ENCODE measurements at places on chromosomes 5 and 9. TPM values are rescaled to one million over a fixed set of nuclear protein-coding genes. Genes with fewer than 3 reads are reported as not detected.

GRCh38 chr9:90916147-90916734 is 114.6 kb downstream of the SYK start:
- H3K4me1 ChIP-seq = no peaks in the 10 kb centered on the region
- no peaks in the 10 kb centered on the region for H3K36me3 ChIP-seq
- H3K27me3 ChIP-seq = no peaks in the 10 kb centered on the region
- DNase-seq = no peak

MARCHF11 gene
- total RNA-seq = 1.2 TPM

- peak overlapping the region; percentile 77 for H3K27ac ChIP-seq
- H3K4me3 ChIP-seq = peak overlapping the region; percentile 4
- H3K36me3 ChIP-seq = no peaks in the 10 kb centered on the region
- DNase-seq = no peak
These were observed 29.0 kb upstream of the BOD1 start for GRCh38 chr5:173645437-173645807.

DNA sequence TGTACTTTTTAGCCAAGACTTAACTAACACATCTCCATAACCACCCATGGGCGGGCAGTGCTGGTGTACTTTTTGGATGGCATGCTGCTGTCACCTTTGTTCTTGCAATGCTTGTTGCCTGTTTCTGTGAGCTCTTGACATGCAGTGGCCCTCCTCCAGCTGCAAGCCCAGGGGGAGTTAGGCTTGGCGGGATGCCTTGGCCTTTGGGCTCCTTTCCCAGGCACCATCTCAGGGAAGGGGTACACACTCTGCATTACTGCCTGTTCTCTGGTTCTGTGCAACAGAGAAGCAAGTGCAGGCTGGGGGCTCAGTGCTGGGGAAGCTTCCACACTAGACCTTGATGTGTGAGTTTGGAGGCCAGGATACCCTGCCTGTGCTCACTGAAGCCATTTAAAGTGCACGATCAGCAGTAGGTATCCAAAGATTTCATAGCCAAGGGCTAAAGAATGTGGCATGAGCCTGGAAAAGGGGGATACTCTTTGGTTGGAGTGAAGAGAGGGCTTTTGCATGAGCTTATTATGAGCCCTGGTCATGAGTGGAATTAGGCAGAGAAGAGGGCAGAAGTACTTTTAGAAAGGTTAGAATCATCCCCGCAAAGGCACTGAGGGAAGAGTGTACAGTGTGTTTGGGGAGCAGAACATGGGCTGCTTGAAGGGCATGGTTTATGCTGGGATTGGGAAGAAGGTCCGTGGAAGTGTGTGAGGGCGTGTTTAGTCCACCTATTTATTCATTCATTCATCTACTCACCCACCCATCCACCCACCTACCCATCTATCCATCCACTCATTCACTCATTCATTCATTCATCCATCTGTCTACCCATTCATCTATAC is 22.5 kb downstream of the PSAT1 start:
- H3K36me3 ChIP-seq = peaks cover 58% of the 10 kb centered on the region
- no peak for DNase-seq
- no peak overlapping the region for H3K27ac ChIP-seq
- no peak overlapping the region for H3K4me3 ChIP-seq
- no peaks in the 10 kb centered on the region for H3K27me3 ChIP-seq

DNA sequence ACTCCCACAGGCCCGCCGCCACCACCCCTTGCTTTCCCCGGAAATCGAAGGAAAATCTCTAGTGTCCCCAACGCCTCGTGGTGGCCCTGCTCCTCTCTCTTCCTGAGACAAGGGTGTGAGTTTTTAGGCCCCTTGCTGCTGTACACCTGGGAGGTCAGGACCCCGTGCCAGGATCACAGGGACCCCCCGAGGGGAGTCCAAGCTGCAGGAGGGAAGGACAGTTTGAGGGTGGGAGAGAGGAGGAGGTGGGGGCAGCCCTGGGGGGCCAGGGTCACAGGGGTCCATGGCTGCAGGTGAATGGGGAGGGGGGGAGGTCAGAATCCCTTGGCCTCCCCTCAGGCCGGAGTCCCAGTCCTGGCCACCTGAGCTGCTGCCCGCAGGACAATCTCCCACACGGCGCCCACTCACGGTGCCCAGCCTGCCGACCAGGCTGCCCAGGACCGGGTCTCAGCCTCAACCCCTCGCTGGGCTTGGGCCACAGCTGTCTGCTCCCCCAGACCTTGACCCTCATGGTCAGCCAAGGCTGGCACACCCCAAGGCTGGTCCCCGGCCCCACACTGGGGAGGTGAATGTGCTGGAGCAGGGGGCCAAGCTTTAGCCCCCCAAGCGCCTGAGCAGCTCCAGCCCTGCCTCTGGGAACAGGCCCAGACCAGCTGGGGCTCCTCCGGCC is 19.9 kb downstream of the TPPP start:
- peaks cover 6% of the 10 kb centered on the region for H3K4me1 ChIP-seq
- DNase-seq = peak; percentile 62
- H3K27ac ChIP-seq = peak overlapping the region; percentile 89
- H3K27me3 ChIP-seq = peaks cover 5% of the 10 kb centered on the region
- peak overlapping the region; percentile 74 for H3K4me3 ChIP-seq
